Fibroblast of skin of right biceps (primary cell): ENCODE measurements at places on chromosomes 5 and 9.
A peak's percentile ranks its signal among the peaks of the same experiment; 100 is the strongest.

DNA sequence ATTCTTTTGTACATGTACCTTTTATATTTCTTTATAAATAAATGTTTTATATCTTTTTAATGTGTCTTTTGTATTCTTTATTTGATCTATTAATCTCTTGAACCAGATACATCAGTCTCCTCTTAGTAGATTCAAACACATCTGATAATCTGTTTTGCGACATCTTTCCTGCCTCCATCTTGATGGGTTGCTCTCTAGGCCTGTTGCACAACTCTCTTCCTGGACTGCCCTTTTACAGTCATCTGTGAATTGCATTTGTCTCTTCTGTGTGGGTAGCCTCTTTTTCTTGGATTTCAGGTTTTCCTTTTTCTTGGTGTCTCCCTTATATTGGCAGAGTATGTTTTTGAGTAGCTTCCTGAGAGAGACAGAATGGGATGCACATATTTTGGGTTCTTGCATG, 6.2 kb downstream of the ZFYVE16 start:
- peak; percentile 4 for DNase-seq

- no peak for DNase-seq
Observed at GRCh38 chr9:36041506-36041905, 4.8 kb downstream of the RECK start.

DNA sequence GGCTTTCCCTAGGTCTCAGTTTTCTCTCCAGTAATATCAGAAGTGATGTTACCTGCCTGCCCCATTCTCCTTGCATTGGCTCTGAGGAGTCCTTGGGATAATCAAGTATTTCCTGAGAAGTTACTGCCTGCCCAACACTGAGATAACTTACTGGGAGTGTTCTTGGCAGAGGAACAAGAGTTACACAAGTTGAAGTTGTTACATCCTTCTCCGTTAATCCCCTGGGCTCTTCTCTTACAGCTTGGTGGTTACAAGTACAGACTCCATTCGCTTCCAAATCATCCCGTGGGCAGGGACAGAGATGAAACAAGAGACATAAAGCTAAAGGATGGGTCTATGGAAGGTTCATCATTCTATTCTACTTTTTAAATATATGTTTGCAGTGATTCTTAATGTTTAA, 74.1 kb upstream of the SAP30L start:
- peak; percentile 90 for DNase-seq

GRCh38 chr9:120307599-120307998, 272.4 kb downstream of the CDK5RAP2 start:
- DNase-seq = no peak

GRCh38 chr5:19885040-19885824, 102.8 kb downstream of the CDH18 start:
- no peak for DNase-seq

DNA sequence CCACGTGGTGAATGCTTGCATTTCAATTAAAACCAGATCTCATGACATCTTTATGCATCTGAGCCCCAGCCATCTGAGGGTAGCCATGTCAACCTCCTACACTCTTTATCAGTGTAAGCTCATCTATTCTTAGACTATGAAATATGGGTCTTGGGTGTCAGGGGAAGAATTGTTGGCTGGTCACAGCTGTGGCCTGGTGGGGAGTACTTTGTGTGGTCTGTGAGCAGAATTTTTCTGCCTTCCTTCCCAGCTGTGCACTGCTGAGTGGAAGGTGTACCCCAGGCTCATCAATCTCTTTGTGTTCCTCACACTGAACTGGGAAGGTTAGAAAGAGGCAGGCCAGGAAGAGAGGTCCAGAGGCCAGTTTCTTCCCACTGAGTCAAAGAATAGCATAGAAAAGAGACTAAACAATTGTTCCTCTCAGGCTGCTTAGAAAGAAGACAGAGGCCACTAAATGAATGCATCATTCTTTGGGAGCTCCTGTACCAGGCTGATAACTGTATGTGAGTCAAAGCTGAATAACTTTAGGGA, 202.7 kb upstream of the RGMB start:
- DNase-seq = peak; percentile 57

DNA sequence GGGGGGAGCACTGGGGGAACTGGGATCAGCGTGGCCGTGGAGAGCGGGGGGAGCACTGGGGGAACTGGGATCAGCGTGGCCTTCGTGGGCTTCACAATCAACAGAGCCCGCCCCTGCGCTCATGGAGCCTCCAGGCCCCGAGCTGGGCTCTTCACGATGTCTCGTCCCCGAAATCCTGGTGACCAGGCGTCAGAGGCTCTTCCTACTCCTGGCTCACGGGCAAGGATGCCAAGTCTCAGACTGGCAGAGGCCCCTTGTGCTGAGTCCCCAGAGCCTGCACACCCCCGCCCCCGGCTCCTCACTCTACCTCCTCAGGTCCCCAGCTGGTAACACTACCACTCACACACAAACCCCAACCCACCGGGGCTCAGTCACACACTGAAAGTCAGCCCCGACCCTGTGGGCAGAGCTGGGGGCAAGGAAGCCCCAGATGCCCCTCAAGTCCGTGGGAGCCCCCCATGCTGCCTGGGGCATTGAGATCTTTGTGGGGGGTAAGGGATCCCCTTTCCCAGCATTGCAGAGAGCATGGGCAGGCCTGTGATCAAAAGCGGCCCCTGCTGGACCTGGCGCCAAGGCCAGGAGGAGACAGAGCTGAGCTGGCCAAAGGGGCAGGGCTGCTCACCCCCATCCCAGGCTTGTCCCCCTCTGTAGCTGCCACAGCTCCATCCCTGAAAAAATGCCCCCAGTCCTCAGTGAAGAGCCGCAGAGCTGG, 26.7 kb downstream of the LHX3 start:
- DNase-seq = no peak

DNA sequence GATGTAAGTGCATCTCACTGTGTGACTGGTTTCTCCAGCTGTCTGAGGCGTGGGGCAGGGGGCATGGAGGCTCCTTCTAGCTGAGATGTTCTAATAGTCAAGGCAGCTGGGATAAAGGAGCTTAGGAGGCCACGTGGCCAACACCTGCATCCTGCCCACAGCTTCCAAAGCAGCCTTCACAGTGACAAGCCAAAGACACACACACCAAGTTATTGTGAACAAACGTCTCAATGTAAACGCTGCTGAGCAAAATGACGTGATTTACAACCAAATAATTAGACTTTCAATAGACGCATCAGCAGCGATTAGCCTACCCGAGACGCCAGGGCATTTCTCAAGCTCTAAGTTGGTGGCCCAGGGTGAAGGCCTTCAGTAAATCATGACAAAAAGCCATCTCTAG, 23.2 kb upstream of the SLC25A51 start:
- DNase-seq = no peak

DNA sequence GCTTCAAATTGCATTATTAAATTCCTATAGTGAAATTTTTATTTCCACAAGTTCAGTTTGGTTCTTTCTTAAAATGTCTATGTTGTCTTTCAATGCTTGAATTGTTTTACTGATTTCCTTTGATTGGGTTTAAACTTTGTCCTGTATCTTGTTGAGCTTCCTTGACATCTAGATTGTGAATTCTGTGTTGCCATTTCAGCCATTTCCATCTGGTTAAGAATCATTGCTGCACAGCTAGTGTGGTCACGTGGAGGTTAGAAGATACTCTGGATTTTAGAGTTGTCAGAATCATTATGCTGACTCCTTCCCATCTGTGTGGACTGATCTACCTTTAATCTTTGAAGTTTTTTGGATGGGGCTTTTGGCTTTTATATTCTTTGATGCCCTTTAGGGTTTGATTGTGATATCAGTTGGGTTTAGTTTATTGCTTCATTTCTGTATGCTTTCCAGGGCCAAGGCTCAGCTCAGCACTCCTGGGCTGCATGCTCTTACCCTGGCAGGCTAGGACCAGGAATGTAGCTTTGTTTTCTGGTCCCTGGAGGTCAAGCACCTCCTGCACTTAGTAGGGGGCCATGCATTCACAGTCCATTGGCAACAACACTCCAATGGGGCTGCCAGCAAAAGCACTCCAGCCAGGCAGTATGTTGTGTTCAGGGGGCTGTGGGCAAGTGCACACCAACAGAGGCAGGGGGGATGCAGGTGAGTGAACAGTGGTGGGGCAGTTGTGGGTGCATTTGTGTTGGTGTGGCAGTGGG, 141.4 kb downstream of the PRR16 start:
- DNase-seq = peak; percentile 50

GRCh38 chr5:65451436-65451835, 30.3 kb downstream of the ADAMTS6 start:
- DNase-seq = no peak

- no peak for DNase-seq
Observed at GRCh38 chr9:86308687-86309086, 26.3 kb upstream of the ISCA1 start.

- peak; percentile 58 for DNase-seq
Observed at GRCh38 chr9:107465467-107466451, 23.8 kb downstream of the KLF4 start.

DNA sequence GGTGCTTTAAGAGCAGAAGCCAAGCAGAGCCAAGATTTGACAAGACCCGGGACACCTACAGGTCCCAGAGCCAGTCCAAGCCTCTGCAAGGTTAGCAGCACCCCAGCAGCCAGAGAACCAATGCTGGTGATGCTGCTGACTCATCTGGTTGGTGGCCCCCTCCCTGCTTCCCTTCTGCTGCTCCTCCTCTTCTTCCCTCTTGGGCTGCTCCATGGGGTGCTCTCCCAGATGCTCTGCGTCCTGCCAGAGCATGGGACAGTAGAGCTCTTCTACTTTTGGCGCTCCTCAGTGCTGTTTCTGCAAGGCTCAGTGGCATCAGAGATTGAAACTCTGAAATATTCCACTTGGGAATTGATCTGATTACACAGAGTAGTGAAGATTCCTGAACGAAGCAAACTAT, 76.1 kb upstream of the SAP30L start:
- DNase-seq = peak; percentile 55

DNA sequence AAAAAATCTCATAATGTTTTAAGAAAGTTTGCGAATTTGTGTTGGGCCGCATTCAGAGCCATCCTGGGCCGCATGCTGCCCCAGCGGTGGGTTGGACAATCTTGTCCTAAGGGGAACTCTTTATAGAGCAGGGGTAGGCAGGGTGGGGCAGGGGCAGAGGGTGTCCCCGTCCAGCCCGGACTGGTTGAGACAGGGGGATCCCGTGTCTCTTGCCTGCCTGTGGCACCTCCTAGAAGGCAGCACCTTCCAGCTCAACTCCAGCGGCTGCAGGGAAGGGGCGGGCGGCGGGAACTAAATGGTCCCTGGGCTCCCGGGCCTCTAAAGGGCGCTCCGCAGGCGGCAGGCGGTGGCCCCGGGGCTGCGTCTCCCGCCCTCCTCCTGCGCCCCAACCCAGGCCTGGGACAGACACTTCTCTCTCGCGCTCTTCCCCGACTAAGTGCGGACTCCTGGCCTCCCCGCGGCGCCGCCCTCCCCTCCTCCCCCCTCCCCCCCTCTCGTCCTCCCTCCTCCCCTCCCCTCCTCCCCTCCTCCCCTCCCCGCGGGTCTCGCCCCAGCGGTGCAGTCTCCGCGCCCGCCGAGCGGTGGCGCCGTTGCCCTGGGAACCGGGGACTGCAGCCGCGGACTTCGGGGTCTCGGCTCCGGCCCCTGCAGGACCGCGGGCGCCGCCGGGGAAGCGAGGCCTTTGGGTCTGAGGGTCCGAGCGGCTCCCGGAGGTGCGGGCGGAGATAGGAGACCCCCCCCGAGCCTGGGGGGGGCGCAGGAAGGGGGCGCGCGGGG, 132.6 kb downstream of the MRPL36 start:
- peak; percentile 14 for DNase-seq

DNA sequence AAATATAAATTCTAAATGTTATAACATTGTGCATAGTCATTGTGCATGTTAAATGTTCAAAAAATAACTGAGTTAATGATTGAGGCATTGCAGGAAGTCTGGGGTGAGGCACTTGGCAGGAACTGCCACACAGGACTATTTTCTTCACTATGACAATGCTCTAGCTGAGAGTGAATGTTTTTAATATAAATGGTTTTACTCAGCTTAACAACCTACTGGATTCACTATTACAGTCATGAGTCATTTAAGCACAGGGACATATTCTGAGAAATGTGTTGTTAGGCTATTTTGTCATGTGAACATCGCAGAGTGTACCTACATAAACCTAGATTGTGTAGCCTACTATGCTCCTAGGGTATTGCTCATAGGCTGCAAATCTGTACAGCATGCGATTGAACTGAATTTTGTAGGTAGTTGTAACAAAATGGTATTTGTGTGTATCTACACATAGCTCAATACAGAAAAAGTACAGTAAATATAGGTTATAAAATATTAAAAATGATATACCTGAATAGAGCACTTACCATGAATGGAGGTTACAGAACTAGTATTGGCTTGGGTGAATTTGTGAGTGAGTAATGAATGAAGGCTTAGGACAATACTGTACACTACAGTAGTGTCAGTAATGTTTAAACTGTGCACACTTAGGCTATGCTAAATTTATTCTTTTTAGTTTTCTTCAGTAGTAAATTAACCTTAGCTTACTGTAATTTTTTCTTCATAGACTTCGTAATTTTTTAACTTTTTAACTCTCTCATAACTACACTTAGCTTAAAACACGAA, 346.1 kb upstream of the PTGER4 start:
- DNase-seq = peak; percentile 49

DNA sequence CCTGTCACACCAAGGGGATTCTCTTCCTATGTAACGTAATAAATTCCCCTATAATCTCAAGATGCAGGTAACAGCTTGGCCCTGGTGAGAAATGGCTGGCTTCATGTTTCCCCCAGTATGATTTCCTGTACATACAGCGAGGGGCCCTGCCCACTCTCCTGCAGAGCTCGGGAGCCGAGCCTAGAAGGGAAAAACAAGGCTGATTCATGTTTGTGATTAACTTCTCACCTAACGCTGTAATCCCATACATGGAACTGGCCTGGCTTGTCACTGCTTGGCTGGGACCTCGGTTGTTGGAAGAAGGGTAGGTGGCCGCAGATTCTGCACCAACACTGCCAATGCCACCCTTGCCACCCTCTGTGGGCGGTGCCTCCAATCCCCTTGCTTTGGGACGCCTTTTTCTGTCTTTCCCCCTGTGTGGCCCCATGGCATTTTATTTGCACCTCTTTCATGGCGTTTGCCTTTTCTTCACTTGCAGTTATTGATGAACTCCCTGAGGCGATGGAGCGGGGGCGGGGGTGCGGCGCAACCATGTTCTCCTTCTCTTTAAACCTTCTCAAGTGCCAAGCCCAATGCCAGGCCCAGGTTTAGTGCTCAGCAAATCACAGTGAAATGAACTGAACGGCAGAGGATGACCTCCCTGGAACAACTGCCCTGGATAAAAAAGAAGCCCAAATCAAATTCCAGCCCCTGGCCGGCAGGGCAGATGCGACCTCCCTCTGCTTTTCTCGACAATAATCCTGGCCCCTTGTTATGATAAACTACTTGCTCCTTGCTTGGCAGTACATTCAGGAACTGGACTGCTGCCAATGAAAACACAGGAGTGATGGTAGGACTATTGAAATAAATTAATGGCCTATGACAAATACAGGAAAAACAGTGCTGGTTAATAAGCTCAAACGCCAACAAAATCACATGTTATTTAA, 108.1 kb downstream of the TMEM174 start:
- DNase-seq = peak; percentile 93

DNA sequence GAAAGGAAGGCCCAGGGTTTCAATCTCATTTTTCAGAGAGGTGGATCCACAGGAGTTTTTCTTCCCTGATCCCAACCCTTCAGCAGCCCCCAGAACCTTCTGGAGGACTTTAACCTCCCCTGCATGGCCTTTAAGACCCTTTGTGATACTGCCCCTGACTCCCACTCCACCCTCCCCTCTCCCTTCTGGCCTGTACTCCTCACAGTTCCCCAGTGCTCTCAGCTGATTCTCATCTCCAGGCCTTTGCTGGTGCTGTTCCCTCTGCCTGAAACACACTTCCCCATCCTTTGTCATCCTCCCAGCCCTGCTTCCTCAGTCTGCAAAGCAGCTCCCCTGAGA, 18.5 kb downstream of the NEURL1B start:
- no peak for DNase-seq

- no peak for DNase-seq
Observed at GRCh38 chr5:157182143-157182757, 1.6 kb downstream of the ITK start.
